ENCODE measurements at places on chromosomes 11 and 22.

DNA sequence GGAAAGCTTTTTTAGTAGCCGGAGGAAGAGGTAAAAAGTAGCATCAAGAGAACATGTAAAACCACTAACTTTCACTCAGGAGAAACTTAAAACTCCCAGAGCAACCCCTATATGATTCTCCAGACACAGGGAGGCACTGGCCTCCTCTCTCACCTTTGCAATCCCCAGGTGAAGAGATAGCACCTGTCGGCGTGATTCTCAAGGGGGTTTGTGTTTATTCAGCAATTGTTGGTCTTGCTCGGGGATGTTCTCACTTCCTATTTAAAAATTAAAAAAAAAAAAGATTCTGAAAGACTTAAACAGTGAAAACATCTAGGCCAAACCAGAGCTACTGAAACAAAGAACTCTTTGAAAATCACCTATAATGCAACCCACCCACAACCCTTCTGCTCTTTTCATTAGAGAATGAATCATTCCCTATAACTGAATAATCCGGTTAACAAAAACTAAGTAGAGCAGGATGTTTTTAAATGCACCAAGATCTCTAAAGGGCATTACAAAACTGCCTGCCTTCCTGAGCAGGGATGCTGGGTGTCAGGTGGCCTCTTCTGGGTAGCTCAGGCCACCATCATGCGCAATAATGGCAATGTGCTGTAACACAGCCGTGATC lies 24.9 kb downstream of the DHCR7 start:
- DNase-seq: no peak

- no peak for DNase-seq
These were observed 366.8 kb downstream of the SHANK2 start for GRCh38 chr11:70885281-70886231.

GRCh38 chr11:73003088-73003487 lies 139.0 kb downstream of the FCHSD2 start:
- DNase-seq: no peak

- DNase-seq: no peak
These were observed 39.1 kb upstream of the CREB3L1 start for GRCh38 chr11:46238078-46238966.

- DNase-seq: no peak
These were observed 22.1 kb upstream of the IGLL5 start for GRCh38 chr22:22865311-22866072.

DNA sequence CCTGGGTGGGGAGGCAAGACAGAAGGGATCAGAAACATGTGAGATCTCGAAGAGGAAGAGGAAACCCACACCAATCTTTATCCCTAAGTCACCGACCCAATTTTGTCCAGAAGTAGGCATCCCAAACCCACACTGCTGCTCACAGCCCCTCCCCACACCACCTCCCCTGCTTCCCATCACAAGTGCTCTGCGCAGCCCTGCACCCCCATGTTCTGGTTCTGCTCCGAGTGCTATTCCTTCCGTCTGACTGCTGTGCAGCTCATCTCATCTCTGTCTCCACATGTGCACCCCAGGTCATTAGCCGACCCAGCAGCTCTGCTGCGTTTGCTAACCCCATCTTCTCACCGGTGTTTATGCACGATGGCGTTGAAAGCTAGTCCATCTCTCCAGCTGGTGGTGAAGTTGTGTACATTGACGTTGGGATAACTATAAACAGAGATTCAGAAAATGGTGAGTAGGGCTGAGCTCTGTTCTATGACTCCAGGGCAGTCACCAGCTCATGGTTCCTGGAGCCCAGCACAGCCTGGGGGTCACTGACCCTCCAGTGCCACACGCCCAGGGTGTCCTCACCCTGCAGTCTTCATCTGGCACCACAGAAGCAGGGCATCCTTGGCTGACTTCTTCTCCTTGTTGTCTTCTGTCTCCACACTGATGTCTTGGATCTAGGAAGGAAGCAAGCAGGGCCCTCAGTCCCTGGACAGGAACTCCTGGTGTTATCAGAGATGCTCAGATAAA lies 15.1 kb downstream of the SPTBN2 start:
- no peak for DNase-seq

GRCh38 chr11:109584001-109584972 lies 162.3 kb downstream of the C11orf87 start:
- no peak for DNase-seq

GRCh38 chr11:2547806-2548205 lies 103.0 kb downstream of the KCNQ1 start:
- DNase-seq: no peak

Measured in C1 segment of cervical spinal cord (tissue), 14 donors.